ENCODE measurements at places on chromosomes 6 and 20.
A peak's percentile ranks its signal among the peaks of the same experiment; 100 is the strongest.

DNA sequence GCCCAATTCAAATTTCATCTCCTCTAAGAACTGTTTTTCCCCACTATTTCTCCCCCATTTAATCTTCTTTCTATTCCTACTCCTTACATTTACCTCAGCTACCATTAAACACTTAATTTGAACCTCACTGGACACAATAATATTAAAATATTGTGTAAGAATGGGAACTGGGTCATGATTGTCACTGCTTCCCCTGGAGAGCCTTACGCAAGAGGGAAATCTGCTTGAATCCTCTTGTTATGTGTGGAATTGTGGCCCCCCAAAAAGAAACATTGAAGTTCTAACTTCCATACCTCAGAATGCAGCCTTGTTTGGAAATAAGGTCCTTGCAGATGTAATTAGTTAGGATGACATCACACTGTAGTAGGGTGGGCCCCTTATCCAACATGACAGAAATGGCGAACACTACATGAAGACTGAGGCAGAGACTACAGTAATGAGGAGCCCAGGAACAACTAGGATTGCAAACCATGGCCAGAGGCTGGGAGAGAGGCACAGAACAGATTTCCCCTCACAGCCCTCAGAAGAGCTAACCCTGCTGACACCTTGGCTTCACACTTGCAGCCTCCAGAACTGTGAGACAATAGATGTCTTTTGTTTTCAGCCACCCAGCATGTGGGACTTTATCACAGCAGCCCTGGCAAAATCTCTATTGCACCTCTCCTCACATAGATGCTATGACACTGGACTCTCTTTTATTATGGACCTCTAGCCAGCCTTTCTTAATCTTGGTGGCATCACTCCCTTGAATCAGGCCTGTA, 29.9 kb downstream of the HIVEP2 start:
- no peak for DNase-seq

GRCh38 chr6:2314641-2315040, 69.2 kb upstream of the GMDS start:
- DNase-seq: no peak

DNA sequence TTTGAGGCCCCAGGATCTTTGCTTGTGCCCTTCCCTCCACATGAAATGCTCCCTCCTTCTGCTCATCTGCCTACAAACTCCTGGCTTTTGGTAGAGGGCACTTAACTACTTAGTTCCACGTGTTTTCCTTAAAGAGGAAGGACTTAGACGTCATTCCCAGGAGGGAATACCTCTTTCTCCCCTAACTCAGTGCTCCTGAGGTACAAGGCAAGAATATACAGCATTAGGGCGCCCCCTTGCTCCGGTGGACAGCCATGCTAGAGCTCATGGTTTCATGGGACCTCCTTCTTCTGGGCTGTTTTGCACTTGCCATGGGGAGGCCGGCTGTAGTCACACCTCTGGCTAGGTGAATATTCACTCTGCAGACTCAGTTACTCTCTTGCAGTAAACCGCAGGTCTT, 93.8 kb upstream of the LY86 start:
- peak; percentile 15 for DNase-seq

GRCh38 chr6:46760925-46761324, 14.2 kb downstream of the ANKRD66 start:
- DNase-seq: no peak

- no peak for DNase-seq
Observed at GRCh38 chr20:40477805-40478204, 211.2 kb downstream of the MAFB start.

GRCh38 chr6:78492351-78493017, 374.9 kb upstream of the IRAK1BP1 start:
- no peak for DNase-seq

DNA sequence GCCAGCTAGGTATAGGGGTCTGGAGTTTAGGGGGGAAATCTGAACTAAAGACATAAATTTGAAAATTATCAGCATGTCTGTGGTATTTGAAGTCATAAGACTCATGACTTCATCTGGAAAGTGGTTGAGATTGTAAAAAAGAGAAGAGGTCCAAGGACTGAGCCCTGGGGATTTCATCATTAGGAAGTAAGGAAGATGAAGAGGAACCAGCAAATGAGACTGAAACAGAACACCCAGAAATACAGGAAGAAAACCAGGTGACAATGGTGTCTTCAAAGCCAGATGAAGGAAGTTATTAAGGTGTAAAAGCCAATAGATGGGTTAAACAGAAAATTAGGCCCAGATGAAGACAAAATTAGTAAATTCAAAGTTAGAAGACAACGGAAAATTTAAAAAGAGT, 49.1 kb upstream of the UBR2 start:
- no peak for DNase-seq

DNA sequence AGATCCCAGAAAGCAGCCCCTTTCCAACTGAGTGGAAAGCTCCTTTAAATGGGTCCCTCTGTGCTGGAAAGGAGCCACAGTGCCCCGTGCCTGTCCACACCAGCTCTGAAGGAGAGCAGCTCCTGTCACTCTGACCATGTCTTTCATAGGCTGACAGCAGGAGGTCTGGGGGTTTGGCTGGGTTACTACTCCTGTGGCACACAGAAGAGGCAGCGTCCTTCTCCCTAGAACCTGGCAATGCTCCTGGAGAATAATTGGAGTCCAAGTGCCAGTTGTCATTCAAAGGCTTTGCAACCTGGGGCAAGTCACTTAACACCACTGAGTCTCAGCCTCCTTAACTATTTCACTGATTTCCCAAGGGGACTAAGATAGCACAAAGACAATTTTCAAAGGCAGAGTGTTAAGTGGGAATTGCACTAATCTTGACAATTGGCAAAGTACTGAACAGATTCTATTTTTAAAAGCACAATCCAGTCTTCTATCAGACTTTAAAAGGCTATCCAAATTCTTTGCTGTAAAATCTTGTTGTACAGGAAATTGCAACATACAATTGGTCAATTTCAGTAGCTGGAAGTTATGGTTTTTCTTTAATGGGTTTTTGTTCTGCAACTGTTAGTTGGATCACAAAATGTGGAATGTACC, 457.2 kb downstream of the KIF16B start:
- no peak for DNase-seq

GRCh38 chr6:12602951-12603672, 113.5 kb upstream of the PHACTR1 start:
- peak; percentile 34 for DNase-seq

DNA sequence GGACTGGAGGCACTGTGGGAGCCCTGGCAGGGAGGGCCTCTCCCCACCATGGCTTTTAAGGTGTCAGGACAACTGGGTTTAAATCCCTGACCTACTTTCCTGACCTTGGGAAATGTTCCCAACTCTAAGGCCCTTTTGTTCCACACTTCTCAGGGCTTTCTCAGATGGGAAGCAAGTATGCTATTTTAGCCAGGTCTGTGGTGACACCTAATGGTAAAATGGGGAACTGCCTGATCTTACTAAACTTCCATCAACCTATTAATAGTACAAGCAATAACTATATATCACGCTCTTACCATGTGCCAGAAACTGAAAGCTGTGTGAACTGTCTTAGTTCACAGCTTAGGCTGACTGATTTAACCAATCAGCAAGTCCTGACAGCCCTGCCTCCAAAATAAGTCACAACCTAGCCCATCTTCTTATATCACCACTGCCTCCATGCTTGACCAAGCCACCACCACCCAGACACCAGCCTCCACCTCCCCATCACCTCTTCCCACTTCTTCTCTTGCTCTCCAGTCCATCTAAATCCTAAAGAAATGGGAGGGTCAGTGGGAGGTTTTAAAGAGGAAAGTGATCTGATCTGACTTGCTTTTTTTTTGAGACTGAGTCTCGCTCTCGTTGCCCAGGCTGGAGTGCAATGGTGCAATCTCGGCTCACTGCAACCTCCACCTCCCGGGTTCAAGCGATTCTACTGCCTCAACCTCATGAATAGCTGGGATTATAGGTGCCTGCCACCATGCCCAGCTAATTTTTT, 6.9 kb upstream of the BLCAP start:
- DNase-seq: peak; percentile 61

Measured in SK-N-SH (cell line).